ENCODE measurements at places on chromosomes 2 and 18. TPM values are rescaled to one million over a fixed set of nuclear protein-coding genes. Genes with fewer than 3 reads are reported as not detected.

POTEI gene
- 0.07 TPM for total RNA-seq

SCN7A gene
- total RNA-seq, result not detected

LRRTM4 gene
- not detected for total RNA-seq

DAW1 gene
- total RNA-seq, result 16.6 TPM

GRCh38 chr2:133475610-133476009, 92.7 kb downstream of the NCKAP5 start:
- no peak for DNase-seq

GRCh38 chr18:9688036-9688741, 19.9 kb upstream of the RAB31 start:
- no peak for DNase-seq

GRCh38 chr2:20411361-20411894, 35.4 kb upstream of the RHOB start:
- DNase-seq, result peak; percentile 54

DNA sequence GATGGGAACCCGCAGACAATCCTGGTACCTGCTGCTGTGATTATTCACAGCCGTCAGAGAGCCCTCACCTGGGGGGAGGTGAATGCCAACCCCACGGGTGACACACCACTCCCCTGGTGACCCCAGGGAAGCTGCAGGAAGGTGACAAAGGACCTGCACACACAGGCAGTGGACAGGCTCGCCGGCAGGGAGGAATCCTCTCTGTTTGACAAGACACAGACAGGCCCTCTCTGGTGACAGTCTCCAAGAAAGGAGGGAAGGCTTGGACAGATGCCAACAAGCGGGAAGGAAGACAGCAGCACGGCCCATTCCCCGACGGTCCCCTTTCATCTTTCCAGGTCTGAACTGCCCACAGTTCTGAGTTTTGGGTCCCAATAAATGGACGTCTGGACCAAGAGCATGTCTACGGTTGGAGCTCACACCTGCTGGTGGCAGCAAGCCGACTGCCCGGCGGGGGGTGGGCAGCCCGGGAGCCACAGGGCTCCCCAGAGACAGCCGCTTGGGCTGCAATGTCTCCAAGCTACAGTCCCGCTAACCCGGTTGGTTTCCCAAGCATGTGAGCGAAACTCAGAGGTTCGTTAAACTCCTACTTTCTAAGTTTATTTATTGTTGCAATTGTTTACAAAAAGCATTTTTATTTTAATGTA, 31.8 kb downstream of the HDAC4 start:
- no peak for DNase-seq

- DNase-seq, result no peak
Measured at GRCh38 chr2:148999451-148999921, 39.0 kb upstream of the LYPD6B start.

DNA sequence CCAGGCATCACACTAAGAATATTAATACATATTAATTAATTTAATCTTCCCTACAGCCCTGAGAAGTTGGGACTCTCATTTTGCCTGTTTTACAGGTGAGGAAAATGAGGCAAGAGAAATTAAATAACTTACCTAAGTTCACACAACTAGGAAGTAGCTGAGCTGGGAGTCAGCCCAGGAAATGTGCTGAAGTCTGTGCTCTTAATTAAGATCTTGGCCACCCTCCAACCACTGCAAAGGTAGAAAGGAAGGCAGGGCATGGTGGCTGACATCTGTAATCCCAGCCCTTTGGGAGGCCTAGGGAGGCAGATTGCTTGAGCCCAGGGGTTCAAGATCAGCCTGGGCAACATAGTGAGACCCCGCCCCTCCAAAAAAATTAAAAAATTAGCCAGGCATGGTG, 12.9 kb upstream of the MGAT4A start:
- DNase-seq, result no peak

DNA sequence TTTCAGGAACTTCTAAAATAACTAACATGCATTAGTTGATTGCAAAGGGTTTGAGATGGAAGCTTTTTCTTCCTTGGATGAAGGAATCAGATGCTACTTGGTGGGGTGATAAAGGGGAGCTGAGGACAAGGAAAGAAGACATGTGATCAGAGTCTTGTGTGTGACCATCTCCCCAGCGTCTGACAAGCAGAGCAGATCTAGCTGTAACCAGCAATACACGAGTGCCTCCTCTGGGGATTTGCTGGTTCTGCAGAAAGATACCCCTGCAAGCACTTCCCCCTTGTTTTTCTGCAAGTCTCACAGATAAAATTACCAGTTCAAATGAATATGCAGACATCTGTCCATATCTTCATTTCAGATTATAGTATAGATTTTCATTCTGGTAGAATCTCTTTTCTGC, 2.7 kb downstream of the CDH7 start:
- DNase-seq, result no peak

- no peak for DNase-seq
Measured at GRCh38 chr18:72727038-72727655, 140.6 kb downstream of the NETO1 start.

DNA sequence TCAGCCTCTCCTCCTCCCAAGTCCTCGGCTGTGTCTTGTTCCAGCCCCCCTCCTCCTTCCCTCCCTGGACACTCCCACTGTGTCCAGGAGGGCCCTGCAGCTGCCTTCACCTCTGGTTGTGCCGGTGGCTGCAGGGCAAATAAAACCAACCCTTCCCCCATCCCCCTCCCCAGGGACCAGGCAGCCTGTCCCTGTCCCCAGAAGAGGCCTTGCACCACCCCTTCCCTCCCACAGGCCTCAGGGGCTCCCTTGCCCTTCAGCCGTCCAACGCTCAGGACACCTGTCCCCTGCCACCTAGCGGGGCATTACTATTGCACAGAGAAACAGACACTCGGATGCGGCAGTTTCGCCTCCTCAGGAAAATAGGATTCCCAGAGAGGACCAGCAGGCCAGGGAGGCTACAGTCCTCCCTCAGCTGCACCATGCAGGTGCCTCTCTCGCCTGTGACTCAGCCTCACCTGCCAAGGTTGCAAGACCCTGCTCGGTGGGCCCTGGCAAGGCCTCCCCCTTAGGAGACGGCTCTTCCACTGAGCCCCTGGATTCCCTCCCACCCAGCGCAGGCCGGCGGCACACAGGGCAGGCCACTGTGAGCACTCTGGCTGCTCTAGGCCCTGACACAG, 5.5 kb upstream of the GPC1 start:
- DNase-seq, result no peak

- no peak for DNase-seq
Measured at GRCh38 chr2:146295080-146295670, 1549.7 kb upstream of the ACVR2A start.

- no peak for DNase-seq
Measured at GRCh38 chr2:168469281-168469988, 13.4 kb downstream of the CERS6 start.

GRCh38 chr2:127672341-127673224, 2.7 kb downstream of the LIMS2 start:
- no peak for DNase-seq

DNA sequence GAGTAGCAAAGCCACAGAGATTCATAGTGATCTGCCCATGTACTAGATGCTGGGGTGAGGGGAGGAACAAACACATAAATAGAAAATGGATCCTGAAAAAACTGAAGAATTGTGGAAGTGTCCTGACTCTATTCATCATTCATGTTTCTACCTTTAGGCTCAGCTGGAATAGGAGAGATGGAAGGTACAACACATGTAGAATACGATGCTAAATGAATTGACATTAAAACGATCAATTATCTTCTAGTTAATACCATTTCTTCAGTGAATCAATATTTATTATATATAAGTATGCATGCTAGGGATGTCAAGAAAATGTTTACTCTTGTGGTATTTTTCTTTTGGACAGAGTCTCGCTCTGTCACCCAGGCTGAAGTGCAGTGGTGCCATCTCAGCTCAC, 159.1 kb downstream of the IRS1 start:
- no peak for DNase-seq

GRCh38 chr2:237983922-237984321, 17.1 kb downstream of the UBE2F start:
- no peak for DNase-seq

GRCh38 chr2:158486970-158487325, 30.2 kb downstream of the PKP4 start:
- no peak for DNase-seq

DNA sequence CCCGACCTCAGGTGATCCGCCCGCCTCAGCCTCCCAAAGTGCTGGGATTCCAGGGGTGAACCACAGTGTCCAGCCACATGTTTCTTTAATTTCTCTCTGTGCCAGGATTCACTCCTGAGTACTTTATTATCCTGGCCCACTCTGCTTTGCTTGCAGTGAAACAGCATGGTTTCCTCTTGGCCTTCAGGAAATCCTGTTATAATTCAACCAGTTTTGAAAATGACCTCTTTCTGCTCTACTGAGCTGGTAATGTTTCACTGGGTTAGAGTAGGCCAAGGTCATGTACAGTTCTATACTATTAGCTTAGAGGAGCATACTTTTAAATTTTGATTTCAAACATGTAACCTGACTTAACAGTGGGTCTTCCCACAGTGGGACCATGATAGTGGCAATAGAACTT, 90.6 kb upstream of the PELI1 start:
- DNase-seq, result no peak

DNA sequence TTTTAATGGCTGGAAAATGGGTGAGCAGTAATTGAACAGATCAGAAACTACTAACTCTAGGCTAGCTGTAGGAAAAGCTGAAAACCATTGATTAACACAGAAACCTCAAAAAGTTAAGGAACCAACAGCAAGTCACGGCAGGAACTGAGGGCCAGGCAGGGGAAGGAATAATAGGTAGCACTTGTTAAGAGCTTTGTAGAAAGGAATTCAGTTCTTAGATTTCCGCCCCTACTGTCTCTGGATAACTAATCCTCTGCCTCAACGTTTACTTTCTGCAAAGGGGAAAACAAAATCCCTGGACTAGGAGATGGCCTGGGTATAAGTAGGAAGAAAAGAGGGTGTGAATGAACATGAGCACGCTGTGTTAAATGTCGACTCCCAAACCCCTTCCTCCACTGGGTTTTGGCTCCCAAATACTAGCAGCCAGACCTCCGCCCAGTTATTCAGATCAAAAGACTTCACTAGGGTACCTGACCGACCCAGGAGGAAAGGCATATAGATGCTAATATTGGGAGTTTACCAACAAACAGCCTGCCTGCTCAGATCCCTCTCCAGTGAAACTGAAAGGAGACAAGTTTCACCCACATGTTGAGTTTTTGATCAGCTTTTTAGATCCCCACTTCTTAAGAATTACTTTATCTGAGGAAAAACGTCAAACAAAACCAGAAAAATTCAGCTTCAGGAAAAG, 12.4 kb downstream of the SMAD2 start:
- DNase-seq, result no peak

DNA sequence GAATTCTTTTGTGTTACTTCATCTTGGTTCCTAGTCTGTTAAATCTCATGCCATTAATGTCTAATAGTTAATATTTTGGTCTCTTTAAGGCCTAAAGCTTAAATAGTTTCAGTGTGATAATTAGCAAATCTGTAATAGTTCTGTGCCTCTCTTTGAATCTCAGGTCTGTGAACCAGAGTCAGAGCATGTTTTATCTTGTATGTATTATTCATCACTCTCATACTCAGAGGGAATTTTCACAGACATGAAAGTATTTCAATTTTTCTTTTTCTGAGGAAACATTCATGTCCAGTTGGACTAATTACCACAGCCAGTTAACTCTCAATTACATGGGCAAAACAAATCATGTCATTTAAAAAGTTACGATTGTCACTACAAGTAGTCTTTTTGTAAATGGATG, 931.9 kb upstream of the SLC39A10 start:
- DNase-seq, result no peak

DNA sequence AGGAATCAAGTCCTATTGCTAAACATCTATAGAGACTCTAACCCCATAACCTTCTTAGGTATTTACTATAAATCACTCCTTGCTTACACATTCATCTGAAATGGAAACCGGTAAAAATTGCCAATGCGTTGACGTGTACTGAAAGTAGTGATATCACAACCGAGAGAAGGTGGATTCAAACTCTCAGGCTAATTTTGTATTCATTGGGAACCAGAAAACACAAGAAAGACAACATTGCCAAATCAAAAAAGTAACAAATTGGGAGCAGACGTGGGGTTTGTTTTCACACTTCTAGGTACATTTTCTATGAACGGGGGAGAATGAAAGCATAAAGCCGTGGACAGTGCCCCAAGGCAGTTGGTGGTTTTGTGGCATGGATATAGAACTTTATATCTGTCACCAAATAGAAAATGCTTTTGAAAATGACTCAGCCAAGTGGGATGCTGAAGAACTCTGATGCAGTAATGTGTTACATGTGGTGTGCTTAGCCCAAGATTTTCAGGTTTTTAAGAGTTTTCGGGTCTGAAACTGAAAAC, 155.1 kb upstream of the RASGRP3 start:
- DNase-seq, result no peak

DNA sequence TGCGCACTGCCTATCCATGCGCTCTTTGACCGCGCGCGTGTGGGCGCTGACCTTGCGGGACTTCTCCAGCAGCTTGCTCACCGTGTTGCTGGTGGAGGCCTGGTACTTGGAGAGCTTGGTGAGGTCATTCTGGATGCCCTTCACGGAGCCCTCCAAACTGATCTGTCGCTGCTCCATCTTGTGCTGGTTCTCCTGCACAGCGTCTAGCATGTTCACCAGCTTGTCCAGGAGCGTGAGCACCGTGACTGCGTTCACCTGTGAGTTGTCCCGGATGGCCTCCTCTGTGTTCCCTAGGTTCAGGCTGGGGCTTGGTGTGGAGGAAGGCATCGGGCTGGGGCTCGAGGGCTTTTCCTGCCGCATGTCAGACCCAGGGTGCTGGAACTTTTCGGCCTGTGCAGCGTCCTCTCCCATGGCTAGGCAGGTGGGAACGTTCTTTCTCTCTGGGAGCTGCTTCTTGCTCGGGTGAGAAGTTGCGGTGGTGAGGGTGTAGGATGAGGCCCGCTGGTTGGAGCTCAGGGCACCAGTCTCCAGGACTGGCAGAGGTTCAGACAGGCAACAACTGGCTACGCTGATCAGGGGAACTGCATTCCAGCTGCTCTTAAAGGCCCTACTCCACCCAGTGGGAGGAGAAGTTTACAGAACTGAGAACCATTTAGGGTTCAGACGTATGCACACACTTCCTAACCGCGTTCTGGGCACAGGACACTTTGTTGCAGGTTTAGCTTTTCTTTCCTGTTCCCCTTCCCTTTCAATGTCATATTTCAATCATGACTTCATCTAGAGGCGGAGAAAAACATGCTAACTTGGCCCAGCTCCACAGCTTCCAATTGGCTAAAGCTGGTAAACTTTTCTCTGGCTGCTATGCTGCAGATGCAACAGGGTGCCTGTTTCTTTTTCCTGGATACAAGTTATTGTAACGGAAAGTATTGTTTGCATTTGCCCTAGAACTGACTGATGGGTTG, at the start of gene CAVIN2:
Gene CAVIN2, minus strand, starts transcription at position 574 of the 962 bp plus-strand sequence. Its CDS starts 163 bp downstream, at position 411.
- peak; percentile 99 for DNase-seq
